A172 (cell line): ENCODE measurements at places on chromosomes 12 and 14.

GRCh38 chr14:66498311-66498710 lies 9.6 kb upstream of the GPHN start:
- DNase-seq, result no peak

- DNase-seq, result peak; percentile 53
These were observed 300.2 kb upstream of the PRKD1 start for GRCh38 chr14:30227876-30228275.

DNA sequence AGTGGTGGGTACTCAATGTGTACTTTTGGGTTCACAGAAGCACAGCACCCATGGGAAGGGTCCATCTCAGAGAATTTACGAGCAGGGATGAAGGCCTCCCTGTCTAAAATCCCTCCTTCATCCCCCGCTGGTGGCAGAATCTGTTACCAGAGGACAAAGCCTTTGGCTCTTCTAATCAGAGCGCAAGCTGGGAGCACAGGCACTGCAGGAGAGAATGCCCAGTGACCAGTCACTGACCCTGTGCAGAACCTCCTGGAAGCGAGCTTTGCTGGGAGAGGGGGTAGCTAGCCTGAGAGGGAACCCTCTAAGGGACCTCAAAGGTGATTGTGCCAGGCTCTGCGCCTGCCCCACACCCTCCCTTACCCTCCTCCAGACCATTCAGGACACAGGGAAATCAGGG lies 1.5 kb upstream of the GPR162 start:
- DNase-seq, result no peak

- DNase-seq, result no peak
These were observed 137.2 kb downstream of the PDZRN4 start for GRCh38 chr12:41325336-41325735.

GRCh38 chr12:109605016-109605415 lies 31.4 kb downstream of the MVK start:
- no peak for DNase-seq
